Nephron progenitor cell (in vitro differentiated cells): ENCODE measurements at places on chromosomes 12 and 14.

DNA sequence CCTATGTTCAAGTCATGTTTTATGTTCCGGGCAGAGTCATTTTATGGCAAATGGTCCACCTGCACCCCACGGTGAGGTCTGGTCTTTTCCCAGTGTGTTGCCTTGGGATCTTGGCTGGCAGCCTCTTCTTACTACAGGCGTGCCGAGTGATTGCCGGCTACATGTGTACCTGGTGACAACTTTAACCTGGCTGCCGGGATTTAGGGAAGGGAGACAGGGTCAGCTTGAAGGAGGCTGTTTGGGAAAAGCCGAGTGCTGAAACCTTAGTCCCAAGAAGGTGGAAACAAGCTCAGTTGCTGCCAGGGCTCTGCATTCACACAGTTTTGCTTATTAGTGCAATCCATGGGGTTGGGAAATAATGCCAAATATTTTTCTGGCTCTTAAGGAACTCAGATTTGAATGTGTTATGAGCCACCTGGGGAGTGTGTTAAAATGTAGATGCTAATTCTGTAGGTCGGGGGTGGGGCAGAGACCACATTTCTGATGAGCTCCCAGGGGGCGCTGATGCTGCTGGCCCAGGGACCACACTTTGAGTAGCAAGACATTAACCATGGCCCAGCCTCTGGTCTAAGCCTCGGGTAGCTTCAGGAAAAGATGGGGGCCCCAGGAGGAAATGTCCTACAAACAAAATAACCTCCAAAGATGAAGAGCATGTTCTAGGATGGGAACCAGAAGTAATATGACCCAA lies 179.6 kb downstream of the TBX5 start:
- peaks cover 88% of the 10 kb centered on the region for H3K27me3 ChIP-seq
- no peaks in the 10 kb centered on the region for H3K4me1 ChIP-seq
- DNase-seq = no peak
- no peak overlapping the region for H3K4me3 ChIP-seq
- H3K27ac ChIP-seq = no peak overlapping the region

GRCh38 chr12:132477017-132477702 lies 12.8 kb upstream of the FBRSL1 start:
- no peak overlapping the region for H3K27ac ChIP-seq
- peaks cover 4% of the 10 kb centered on the region for H3K36me3 ChIP-seq
- H3K4me1 ChIP-seq = peaks cover 7% of the 10 kb centered on the region
- H3K27me3 ChIP-seq = peaks cover 27% of the 10 kb centered on the region

DNA sequence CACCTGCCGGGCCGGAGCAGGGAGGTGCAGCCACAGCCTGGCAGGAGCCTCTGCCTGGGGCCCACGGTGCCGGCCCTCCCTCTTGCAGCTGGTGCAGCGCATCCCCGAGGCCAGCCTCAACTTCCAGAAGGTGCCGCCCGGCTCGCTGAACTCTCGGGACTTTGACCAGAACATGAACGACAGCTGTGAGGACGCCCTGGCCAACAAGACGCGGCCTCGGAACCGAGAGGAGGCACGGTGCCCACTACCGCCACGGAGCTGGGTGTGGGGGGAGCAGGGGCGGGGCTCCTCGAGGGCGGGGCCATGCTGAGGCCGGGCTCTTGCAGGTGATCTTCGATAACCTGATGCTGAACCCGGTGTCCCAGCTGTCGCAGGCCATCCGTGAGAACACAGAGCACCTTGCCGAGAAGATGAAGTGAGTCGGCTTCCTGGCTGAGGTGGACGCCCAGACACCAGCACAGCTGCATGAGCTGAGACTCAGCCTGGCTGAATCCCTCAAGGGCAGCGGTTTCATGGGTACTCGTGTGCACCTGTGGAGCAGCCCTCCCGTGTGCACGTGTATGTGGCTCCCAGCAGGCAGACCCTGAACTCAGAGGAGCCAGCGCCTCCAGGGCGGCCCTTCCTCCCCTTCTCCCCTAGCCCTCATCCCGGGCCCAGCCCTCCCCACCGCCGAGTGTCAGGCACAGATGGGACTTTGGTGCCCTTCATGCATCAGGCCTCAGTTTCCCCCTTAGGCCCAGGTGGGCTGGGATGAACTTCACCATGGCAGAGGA lies 28.6 kb downstream of the CEP170B start:
- no peak overlapping the region for H3K27ac ChIP-seq
- H3K4me3 ChIP-seq = no peak overlapping the region
- H3K27me3 ChIP-seq = peaks cover 4% of the 10 kb centered on the region
- H3K4me1 ChIP-seq = peaks cover 18% of the 10 kb centered on the region

- H3K4me3 ChIP-seq = peak overlapping the region; percentile 68
- no peaks in the 10 kb centered on the region for H3K36me3 ChIP-seq
- H3K27me3 ChIP-seq = no peaks in the 10 kb centered on the region
- peak overlapping the region; percentile 65 for H3K27ac ChIP-seq
- peak; percentile 51 for DNase-seq
Observed at GRCh38 chr12:116662612-116663144, 75.2 kb downstream of the SPRING1 start.

DNA sequence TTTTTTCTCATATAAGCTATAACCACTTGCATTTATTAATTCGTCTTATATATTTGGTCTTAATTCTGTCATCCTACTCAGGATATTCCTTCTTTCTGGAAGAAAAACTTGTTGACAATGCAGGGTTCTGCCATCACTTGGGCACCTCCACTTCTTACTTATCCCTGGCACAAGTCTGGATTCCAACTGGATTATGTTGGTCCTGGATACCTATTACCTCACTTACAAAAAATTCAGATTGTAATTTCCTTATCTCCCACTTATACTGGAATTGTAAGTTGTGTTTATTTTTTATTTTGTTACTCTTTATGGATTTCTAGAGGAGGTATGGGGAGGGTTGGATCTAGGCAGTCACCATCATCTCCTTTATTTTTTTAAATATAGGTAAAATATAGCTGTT lies 36.7 kb downstream of the LRRIQ1 start:
- no peak for DNase-seq
- no peaks in the 10 kb centered on the region for H3K36me3 ChIP-seq
- no peak overlapping the region for H3K27ac ChIP-seq
- no peaks in the 10 kb centered on the region for H3K4me1 ChIP-seq
- H3K4me3 ChIP-seq = no peak overlapping the region

DNA sequence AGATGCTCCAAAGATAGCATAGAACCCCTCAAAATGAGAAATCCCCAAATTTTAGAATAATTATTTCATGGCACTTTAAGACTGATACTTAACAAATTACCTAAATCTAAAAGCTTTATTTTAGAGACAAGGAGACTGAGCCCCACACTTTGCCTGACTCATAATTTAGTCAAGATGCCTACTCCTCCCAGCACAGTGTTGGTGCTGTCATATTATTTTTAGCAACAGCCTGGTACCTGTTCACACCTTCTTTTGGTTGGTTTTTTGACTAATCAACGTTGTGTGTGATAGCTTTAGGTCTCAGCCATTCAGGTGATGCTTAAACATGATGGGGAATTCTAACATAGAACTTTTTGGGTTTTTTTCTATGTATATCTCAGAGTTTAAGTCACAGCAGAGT lies 120.2 kb downstream of the SEC23A start:
- H3K27me3 ChIP-seq = no peaks in the 10 kb centered on the region
- H3K4me3 ChIP-seq = no peak overlapping the region
- H3K4me1 ChIP-seq = no peaks in the 10 kb centered on the region
- no peaks in the 10 kb centered on the region for H3K36me3 ChIP-seq
- H3K27ac ChIP-seq = no peak overlapping the region
- no peak for DNase-seq

GRCh38 chr12:72133497-72134055 lies 138.6 kb upstream of the TRHDE start:
- H3K4me1 ChIP-seq = no peaks in the 10 kb centered on the region
- no peaks in the 10 kb centered on the region for H3K27me3 ChIP-seq
- DNase-seq = no peak
- H3K4me3 ChIP-seq = no peak overlapping the region

GRCh38 chr14:32821964-32822653 lies 116.6 kb upstream of the NPAS3 start:
- no peak for DNase-seq
- no peak overlapping the region for H3K4me3 ChIP-seq
- H3K27ac ChIP-seq = no peak overlapping the region
- H3K27me3 ChIP-seq = no peaks in the 10 kb centered on the region
- no peaks in the 10 kb centered on the region for H3K36me3 ChIP-seq

DNA sequence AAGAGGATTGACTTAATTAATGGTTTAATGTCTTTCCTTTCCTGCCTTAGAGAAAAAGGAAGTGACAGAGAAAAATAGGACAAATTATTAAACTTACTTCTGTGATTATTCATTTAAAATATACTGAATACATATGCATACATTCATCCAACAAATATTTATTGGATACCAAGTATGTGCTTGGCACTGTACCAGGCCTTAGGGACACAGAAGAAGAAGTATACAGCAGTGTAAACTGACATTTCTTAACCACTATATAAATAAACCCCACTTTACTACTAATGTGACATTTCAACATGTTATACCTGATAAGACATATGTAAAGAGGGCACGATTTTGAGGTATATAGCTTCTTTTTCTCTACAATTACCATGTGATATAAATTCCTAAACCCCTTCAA lies 53.6 kb downstream of the ERO1A start:
- no peaks in the 10 kb centered on the region for H3K27me3 ChIP-seq
- H3K4me1 ChIP-seq = no peaks in the 10 kb centered on the region
- H3K36me3 ChIP-seq = peaks cover 52% of the 10 kb centered on the region
- no peak for DNase-seq

DNA sequence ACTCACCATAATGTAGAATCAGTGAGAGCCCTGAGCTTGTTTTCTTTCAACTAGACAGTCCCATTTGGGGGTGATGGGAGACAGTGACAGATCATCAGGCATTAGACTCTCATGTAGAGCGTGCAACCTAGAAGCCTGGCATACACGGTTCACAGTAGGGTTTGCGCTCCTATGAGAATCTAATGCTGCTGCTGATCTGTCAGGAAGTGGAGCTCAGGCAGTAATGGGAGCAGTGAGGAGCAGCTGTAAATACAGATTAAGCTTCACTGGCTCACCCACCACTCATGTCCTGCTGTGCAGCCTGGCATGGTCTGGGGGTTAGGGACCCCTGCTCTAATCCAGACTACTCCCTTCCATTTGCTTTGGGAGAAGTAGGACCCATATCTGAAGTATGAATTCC lies 55.6 kb downstream of the FNTB start:
- H3K27ac ChIP-seq = no peak overlapping the region
- no peaks in the 10 kb centered on the region for H3K27me3 ChIP-seq
- H3K4me1 ChIP-seq = no peaks in the 10 kb centered on the region
- no peak overlapping the region for H3K4me3 ChIP-seq
- DNase-seq = no peak
- peaks cover 65% of the 10 kb centered on the region for H3K36me3 ChIP-seq

GRCh38 chr14:102363182-102363943 lies 622 bp downstream of the TECPR2 start:
- H3K4me1 ChIP-seq = peaks cover 15% of the 10 kb centered on the region
- peak overlapping the region; percentile 31 for H3K27ac ChIP-seq
- H3K27me3 ChIP-seq = no peaks in the 10 kb centered on the region
- no peak overlapping the region for H3K4me3 ChIP-seq
- DNase-seq = no peak
- H3K36me3 ChIP-seq = peaks cover 1% of the 10 kb centered on the region

GRCh38 chr12:52600941-52601481 lies at the start of gene KRT72:
Gene KRT72, minus strand, starts transcription at chr12:52601463. Its CDS starts 11 bp downstream, at chr12:52601452.
- no peak for DNase-seq
- peaks cover 7% of the 10 kb centered on the region for H3K27me3 ChIP-seq
- H3K27ac ChIP-seq = no peak within 1 kb of the TSS
